ENCODE measurements at places on chromosomes 4 and X. TPM values are rescaled to one million over a fixed set of nuclear protein-coding genes. Genes with fewer than 3 reads are reported as not detected.

The TBC1D25 gene
- total RNA-seq: 6.2 TPM

The WAS gene
- total RNA-seq: not detected

The UGT2B11 gene
- total RNA-seq: not detected

The METTL14 gene
- total RNA-seq: 11.7 TPM

The SPATA4 gene
- total RNA-seq: not detected

All from dermis lymphatic vessel endothelial cell (primary cell).